ENCODE measurements at places on chromosomes 13 and 19.

GRCh38 chr13:101624981-101625380 is 172.5 kb downstream of the ITGBL1 start:
- H3K36me3 ChIP-seq, result no peaks in the 10 kb centered on the region
- DNase-seq, result no peak
- H3K27ac ChIP-seq, result no peak overlapping the region
- peaks cover 14% of the 10 kb centered on the region for H3K4me1 ChIP-seq
- H3K4me3 ChIP-seq, result no peak overlapping the region

DNA sequence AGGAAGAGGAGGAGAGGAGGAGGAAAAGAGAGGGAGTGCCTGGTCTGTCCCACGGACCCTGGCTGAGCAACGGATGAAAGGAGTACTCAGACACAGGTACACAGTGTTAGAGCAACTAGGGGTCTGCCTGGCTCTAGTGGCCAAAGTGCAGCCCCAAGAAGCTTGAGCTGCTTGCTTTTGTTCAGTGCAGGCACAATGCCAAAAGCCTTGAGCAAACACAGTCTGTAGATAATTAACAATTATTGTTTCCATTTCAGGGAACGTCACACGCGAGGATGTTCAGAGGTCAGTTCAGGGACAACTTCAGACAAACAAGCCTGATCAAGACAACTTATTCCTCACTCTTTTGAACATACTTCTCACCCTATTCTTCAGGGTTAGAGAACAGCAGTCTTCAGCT is 32.2 kb upstream of the ZNF726 start:
- H3K27ac ChIP-seq, result no peak overlapping the region
- no peaks in the 10 kb centered on the region for H3K27me3 ChIP-seq
- H3K36me3 ChIP-seq, result no peaks in the 10 kb centered on the region

DNA sequence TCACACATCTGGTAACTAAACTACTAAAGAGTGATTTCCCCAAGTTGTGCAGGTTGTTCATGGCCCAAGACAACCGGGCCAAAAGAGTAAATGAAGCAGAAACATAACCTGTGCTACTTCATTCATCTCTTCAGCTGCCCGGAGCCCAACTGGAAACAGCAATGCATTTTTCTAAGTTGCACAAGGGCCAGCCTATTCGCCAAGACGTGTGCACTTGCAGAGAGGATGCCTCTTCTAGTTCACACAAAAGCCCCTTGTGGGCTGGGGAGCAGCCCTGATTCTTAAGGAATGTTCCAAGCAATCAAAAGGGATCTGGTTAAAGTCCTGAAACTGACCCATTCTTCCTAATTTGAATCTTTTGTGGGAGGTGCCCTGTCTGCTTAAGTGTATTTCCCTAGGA is 275.8 kb downstream of the SHISA2 start:
- no peaks in the 10 kb centered on the region for H3K27me3 ChIP-seq
- no peak for DNase-seq
- no peak overlapping the region for H3K4me3 ChIP-seq

- no peaks in the 10 kb centered on the region for H3K4me1 ChIP-seq
- H3K4me3 ChIP-seq, result no peak overlapping the region
- no peak for DNase-seq
- no peaks in the 10 kb centered on the region for H3K36me3 ChIP-seq
Measured at GRCh38 chr13:58495668-58496067, 864.1 kb downstream of the PCDH17 start.
